ENCODE measurements at places on chromosomes 12 and 14. TPM values are rescaled to one million over a fixed set of nuclear protein-coding genes. Genes with fewer than 3 reads are reported as not detected.

GRCh38 chr12:65649126-65649525 lies 175.2 kb upstream of the HMGA2 start:
- H3K4me3 ChIP-seq: no peak overlapping the region
- no peak for DNase-seq
- H3K27ac ChIP-seq: no peak overlapping the region
- no peaks in the 10 kb centered on the region for H3K36me3 ChIP-seq
- H3K27me3 ChIP-seq: no peaks in the 10 kb centered on the region
- H3K4me1 ChIP-seq: no peaks in the 10 kb centered on the region

DNA sequence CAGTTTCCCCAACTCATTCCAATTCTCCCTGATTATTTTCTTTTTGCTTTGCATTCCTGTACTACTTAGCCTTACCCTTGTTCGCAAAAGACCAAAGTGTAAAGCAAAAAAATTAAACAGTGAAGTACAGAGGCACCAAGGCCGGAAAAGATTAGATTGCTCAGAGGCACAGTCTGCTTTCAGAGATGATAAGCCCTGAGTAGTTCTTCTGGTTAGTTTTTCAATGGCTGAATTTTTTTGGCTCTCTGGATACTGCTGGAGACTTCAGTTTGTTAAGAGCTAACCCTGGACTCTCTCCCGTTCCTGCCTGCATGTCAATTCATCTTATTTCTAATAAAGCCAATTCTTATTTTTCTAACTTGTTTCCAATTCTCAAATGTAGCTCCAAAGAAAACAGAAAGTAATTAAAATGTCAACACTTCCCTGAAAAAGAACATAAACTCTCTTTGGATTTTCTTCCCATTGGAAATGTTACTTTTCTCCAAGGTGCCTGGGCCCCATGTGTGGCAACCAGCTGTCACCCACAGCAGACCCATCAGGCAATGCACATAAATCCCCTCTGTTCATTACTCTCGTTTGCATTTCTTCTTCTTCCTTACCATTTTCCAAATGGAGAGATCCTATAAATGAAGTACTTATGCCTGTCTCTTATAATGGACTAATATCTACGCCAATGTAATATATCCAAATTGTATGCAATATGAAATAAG lies 142.8 kb downstream of the BTG1 start:
- H3K4me3 ChIP-seq: peak overlapping the region; percentile 56
- peak overlapping the region; percentile 82 for H3K27ac ChIP-seq
- peaks cover 31% of the 10 kb centered on the region for H3K36me3 ChIP-seq
- no peak for DNase-seq
- peaks cover 56% of the 10 kb centered on the region for H3K4me1 ChIP-seq
- H3K27me3 ChIP-seq: no peaks in the 10 kb centered on the region

- no peaks in the 10 kb centered on the region for H3K36me3 ChIP-seq
- no peaks in the 10 kb centered on the region for H3K4me1 ChIP-seq
These were observed 8.0 kb downstream of the CHGA start for GRCh38 chr14:92930737-92931602.

GRCh38 chr12:50786498-50787231 lies 22.8 kb downstream of the ATF1 start:
- no peak overlapping the region for H3K4me3 ChIP-seq
- no peaks in the 10 kb centered on the region for H3K27me3 ChIP-seq
- H3K36me3 ChIP-seq: peaks cover 57% of the 10 kb centered on the region
- peaks cover 25% of the 10 kb centered on the region for H3K4me1 ChIP-seq
- H3K27ac ChIP-seq: peak overlapping the region; percentile 24

GRCh38 chr12:53198486-53199110 lies 8.5 kb downstream of the ITGB7 start:
- peaks cover 66% of the 10 kb centered on the region for H3K36me3 ChIP-seq
- peak overlapping the region; percentile 85 for H3K4me3 ChIP-seq
- peak overlapping the region; percentile 89 for H3K27ac ChIP-seq
- no peaks in the 10 kb centered on the region for H3K27me3 ChIP-seq
- peaks cover 61% of the 10 kb centered on the region for H3K4me1 ChIP-seq
- no peak for DNase-seq

DNA sequence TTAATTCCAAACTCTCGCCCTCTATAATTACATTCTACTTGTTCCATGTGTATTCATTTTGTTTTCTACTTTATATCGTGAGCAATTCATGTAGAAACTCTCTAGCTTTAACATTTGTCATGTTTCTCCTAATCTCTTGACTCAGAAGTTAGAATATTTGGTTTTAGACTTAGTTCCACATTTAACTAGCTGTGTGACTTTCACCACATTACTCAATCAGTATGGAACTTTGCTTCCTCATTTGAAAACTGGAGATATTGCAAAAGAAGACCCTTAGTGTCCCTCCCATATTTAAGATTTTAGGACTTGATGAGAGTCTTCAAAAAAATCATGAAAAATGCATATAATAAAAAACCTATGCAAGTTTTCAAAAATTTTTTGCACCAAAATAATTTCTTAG lies 447.5 kb downstream of the GXYLT1 start:
- H3K27me3 ChIP-seq: no peaks in the 10 kb centered on the region
- H3K36me3 ChIP-seq: no peaks in the 10 kb centered on the region
- no peak overlapping the region for H3K4me3 ChIP-seq
- H3K4me1 ChIP-seq: no peaks in the 10 kb centered on the region
- DNase-seq: no peak

GRCh38 chr12:99024870-99025269 lies 379.8 kb downstream of the APAF1 start:
- no peaks in the 10 kb centered on the region for H3K4me1 ChIP-seq
- DNase-seq: no peak
- no peak overlapping the region for H3K4me3 ChIP-seq

Gene CCDC177
- total RNA-seq: not detected

Gene CLEC4E
- total RNA-seq: not detected

Data from naive thymus-derived CD8-positive, alpha-beta T cell (primary cell).